ENCODE measurements at places on chromosomes 16 and 17.

GRCh38 chr16:51057102-51057793 lies 93.8 kb downstream of the SALL1 start:
- no peak for DNase-seq

DNA sequence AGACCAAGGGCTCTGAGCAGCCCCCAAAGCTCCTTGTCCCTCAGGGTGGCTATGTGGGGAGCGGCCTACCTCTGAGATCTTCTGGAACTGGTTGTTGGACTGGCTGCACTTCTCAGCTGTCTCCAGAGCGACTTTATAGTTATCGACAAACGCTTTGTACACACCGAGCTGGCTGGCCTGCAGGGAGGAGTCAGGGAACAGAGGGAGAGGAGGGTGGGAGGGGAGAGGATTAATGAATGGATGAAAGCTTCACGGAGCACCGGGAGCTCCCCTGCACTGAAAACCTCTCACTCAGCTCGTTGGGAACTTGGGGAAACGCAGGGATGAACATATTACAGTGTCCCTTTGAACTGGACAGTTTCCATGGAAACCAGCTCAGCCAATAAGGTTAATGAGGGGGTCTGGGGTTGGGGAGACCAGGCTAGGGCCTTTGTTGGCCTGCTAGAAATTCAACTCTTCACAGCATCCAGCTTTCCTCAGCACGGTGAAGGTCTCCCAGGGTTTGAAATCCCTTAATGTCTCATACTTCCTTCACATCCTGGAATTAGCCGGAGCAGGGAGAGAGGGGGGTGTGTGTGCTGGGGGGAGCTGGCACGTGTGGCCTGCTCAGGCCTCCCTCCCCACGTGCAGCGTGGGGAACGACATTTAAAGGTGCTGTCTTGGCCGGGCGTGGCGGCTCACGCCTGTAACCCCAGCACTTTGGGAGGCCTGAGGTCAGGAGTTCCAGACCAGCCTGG lies 86.7 kb downstream of the TIMM22 start:
- DNase-seq: no peak

- no peak for DNase-seq
Observed at GRCh38 chr17:67891481-67892119, 66.3 kb downstream of the BPTF start.

GRCh38 chr16:719815-720446 lies 1.0 kb upstream of the ANTKMT start:
- no peak for DNase-seq

- DNase-seq: no peak
Observed at GRCh38 chr17:67830440-67830839, 5.1 kb downstream of the BPTF start.

- peak; percentile 65 for DNase-seq
Observed at GRCh38 chr16:4358831-4359561, 7.9 kb upstream of the PAM16 start.

GRCh38 chr16:77502448-77502847 lies 67.6 kb upstream of the ADAMTS18 start:
- no peak for DNase-seq

DNA sequence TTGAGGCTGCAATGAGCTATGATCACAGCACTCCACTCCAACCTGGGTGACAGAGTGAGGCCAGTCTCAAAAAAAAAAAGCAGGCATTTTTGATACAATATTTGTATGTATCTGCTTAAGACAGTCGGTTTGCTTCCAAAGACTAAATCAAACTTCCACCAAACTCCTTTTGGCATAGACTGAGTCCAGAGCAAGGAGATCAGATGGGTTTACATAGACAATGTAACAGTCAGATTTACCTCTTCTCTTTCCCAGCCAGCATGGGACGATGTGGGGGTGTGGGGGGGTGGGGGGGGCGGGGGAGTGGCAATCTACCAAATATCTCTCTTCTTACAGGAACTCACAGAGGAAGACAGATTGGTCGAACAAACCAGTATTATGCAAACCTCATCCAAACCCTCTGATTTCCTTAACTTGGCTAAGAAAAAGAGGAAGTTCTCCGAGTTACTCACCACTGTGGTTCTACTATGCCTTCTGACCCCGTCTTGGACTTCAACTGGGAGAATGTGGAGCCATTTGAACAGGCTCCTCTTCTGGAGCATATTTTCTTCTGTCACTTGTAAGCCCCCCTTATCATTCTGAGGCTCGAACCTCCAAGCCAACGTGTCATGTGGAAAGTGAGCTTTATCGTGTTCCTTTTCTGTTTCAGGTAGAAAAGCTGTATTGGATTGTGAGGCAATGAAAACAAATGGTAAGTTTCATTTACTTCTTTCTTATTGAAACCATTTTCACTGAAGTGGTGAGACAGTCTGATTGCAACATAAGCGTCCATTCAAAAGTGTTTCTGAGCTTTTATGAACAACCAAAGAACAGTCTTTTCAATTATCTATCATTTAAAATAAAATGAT lies at the start of gene MILR1:
TSS of gene MILR1 (plus strand) at position 451 of the 848 bp plus-strand sequence. CDS start at position 505, 54 bp downstream.
- DNase-seq: peak; percentile 37

GRCh38 chr16:35862242-35862641 lies 2402.8 kb downstream of the TP53TG3F start:
- DNase-seq: no peak

DNA sequence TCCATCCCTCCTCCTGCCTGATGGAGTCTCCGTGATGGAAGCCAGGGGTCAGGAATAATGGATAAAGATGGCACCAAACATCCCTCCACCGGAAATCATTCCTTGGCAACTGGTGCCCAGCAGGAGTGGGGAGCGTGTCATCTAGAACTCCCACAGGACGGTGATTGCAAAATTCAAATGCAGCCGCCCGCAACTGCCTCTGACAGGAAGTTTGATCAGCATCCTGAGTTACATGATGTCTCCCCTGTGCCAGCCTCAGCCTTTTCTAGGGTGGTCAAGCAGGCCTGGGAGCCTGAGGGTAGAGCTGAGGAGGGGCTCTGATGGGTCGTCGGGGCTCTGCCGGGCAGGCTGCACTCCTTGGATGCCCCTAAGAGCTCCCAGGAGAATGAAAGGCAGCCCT lies 52.8 kb downstream of the GSG1L start:
- DNase-seq: peak; percentile 8

DNA sequence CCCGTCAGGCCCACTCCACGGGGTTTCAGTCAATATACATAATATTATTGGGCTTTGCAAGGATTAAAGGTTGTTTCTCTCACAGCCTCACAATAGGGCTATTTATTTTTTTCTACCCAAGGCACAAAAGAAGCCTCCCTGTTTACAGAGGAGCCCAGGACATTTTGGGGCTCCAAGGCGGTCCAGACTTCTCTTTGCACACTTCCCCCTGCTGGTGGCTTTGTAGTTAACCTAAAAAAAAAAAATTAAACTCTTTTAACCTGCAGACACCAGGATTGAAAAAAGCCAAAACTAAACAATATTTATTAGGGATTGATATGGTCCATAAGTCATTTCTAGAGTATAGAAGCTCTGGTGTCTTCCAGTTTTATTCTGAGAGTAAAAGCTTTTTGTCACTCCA lies 169.7 kb upstream of the ZFHX3 start:
- DNase-seq: no peak

- DNase-seq: no peak
Observed at GRCh38 chr17:57550016-57550415, 195.1 kb downstream of the CCDC182 start.

DNA sequence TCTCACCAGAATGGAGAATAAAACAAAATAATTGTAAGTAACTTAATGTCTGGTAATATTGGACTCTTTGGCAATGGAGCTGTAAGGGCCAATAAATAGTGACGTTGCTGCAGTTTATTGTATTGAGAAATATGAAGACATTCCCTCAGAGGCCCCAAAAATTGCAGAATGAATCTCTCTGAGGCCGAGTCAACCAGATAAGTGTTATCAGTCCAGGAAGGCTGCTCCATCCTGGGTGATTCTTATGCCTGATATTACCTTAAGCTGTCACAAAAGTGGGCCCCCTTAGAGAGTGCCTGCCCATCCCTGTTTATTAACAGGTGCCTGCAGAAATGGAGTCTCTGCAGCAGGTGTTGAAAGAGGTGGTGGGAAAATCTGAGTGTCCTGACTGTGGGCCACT lies 219.2 kb downstream of the HS3ST4 start:
- no peak for DNase-seq

GRCh38 chr16:4176906-4177417 lies 60.7 kb upstream of the ADCY9 start:
- peak; percentile 90 for DNase-seq

DNA sequence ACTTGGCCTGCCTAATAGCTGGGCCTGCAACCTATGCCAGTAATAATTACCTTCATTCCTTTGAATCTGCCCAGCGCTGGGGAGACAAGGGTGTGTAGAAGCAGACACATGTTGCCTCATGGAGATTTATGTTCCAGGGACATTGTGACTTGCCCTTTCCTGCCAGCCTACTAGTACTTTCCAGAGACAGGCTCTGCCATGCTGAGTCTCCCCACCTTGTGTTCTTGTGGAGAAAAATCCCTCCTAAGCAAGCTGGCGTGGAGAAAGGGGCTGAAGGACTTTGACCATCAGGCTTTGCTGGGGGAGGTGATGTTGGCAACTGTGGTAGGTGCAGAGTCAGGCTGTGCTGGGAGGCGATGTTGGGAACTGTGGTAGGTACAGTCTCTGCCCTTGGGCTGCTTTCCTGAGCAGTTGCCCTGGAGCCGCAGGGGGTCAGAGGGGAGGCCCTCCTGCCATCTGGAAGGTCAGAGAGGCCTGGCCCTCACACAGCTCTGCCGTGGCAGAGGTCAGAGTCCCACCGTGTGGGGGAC lies 4.0 kb downstream of the KSR1 start:
- no peak for DNase-seq

All from urothelium cell line (cell line).